ENCODE measurements at places on chromosomes 6 and 20.
A peak's percentile ranks its signal among the peaks of the same experiment; 100 is the strongest.

GRCh38 chr6:84771125-84771755, 6.8 kb upstream of the TBX18 start:
- no peak for DNase-seq

DNA sequence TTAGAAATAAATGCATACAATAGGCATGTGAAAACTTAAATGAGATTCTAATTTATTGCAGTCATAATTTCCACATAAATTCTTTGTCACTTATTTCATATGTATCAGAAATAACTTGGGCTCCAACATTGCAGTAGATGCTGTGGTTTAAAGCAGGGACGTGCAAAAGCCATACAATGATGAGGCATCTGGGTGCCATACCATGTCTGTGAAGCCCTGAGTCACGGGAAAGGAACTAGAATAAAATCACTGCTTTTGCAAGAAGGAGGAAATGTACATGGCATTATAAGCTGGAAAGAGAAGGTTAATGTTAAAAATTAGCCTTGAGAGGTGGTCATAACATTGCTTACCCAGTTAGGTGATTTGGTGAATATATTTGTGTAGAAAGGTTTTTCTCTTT, 180.4 kb downstream of the SASH1 start:
- no peak for DNase-seq

- DNase-seq: no peak
Measured at GRCh38 chr6:54632984-54633565, 213.5 kb upstream of the FAM83B start.

DNA sequence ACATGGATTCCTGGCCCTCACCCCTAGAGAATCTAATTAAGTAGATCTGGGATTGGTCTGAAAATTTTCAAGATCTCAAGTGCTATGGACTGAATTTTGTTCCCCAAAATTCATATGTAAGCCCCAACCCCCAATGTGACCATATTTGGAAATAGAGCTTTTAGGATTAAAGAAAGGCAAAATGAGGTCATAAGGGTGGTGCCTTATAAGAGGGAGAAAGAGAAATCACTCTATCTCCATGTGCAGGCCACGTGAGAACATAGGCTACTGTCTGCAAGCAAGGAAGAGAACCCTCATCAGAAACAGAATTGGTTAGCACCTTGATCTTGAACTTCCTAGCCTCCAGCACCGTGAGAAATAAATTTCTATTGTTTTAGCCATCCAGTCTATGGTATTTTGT, 8.5 kb upstream of the DSE start:
- DNase-seq: no peak

DNA sequence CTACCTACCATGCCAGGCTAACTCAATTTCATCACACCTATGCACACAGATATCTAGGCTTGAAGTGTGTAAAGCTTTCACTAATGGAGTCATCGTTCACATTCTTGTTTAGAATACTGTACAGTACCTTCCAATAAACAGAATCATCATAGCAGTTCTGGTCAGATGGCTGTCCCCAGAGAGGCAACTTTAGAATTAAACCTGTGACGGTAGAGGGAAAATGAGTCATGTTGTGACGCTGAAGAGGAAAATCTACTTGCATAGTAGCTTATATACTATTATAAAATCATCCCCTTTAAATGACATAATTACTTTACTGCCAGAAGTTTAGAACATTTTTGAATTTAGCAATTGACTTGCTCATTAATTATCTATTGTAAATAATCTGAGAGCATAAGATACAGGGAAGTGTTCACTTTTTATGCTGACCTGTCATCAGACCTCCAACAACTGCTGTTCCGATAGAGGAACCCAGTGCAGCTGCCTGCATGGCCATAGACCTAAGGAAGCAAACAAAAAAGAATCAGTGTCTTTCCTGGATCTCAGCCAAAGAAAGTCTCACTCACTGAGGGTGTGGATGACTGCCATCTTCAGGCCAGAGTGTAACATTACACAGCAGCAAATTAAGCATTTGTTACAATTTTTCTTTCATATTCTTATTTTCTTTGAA, 29.8 kb downstream of the RHAG start:
- no peak for DNase-seq

GRCh38 chr6:51753635-51754034, 333.8 kb downstream of the PKHD1 start:
- DNase-seq: no peak

DNA sequence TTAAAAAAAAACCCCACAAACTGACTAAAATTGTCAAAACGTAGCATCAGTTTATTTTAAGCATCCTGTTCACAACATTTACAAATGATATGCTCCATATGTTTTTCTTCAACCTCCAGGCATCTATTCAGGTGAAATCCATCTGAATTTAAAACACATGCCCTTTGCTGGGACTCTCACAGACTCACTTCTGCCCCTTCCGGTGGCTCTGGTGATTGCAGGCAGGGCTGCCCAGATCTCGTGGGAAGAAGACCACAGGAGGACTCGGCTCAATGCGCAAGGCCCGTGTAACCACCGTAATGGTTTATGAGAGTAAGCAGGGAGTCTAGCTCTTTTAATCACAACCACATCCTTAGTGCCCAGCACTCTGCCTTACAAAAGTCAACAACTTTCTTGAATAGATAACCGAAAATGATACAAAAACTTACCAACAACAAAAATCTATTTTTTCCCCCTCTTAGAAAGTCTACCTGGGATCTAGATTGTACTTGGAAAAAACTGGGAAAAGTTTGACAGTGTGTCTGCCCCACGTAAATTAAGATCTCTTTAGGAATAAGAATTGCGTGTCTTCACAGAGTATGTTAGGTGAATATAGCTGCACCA, 139.1 kb downstream of the KIF16B start:
- no peak for DNase-seq

DNA sequence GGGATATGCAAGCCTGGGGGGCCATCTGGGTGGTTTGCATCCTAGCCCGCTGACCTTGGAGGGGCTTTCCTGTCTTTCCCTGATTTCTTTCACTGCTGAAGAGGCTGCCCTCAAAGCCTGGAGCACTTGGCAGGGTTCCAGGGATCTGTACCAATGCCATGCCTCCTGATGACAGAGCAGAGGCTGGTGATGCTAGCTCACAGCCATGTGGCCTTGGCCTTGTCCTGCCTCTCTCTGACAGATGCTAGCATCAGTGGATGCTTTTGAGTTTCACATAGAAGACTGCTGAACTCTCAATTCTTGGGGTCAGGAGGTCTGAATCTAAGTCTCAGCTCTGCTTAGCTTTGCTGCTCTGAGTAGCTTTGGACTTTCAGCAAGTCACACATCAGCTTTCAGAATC, 21.9 kb upstream of the RREB1 start:
- DNase-seq: no peak

- no peak for DNase-seq
Measured at GRCh38 chr6:143363299-143363698, 87.2 kb downstream of the ADAT2 start.

DNA sequence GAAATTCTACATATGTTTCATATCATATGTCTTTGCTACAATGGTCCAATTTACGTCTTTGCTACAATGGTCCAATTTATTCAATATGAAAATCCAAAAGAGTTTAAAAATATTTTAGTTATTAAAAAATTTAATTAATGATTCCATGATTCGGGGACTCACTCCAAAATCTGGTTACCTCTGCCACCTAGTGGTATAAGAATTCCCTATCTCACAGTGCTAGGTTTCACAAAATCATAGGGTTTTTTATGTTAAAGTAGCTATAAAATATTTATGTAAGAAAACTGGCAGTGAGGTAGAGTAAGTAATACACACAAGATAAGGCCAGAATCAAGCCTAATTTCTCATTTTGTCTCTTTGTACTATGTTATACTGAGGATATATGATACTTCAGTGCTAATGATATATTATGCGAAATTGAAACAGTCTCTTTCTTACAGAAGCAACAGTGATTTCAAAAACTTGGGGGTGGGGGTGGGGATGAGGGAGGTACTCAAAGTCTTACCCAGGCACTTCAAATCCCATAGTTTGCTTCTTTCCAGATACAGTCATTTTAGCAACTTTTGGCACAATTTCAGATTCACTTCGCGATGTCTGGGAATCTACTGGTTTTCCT, 52.3 kb downstream of the HBS1L start:
- no peak for DNase-seq

DNA sequence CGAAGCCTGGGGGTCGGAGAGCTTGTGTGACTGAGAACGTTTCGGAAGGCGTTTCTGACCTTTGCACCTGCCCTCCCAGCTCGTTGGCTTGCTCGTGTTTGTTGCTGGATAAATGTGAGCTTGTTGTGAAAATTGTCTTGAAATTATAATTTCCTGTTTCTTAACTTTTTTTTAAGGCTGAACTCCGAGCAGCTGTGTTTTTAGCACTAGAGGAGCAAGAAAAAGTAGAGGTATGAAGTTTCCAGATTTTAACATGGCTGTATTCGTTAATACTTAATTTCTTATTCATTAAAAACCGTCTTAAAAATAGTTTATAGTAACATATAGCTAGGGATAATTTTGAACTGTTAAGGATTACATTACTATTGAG, 672 bp downstream of the CEP43 start:
- no peak for DNase-seq

DNA sequence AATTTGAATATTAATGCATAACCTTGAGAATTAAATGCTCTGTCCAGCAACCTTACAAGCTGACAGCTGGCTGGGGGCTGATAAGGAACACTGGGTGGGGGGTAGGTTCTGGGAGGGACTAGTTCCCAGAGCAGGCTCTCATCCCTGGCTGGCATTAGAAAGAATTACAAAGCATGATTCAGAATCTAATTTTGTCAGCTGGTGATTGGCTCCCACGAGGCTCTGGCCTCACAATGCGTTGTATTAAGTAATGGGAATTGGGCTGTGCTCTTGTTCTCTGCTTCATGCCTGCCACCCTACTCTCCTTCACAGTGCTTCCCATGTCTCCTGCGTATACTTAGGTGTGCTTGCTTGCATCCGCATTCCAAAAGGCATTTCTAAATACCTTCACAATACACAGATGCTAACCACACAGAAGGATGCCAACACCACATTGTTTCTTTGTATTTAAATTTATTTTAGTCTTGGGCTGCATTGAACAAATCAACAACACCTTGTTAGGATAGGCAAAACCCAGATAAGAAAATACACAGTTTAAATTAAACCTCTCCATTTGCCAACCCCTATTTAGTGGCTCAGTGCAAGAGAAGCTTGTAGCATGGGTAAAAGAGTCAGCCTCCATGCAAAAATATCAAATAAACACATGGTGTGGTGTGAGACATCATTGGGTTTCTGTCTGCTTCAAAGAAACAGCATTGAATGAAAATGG, 434.5 kb upstream of the JAG1 start:
- no peak for DNase-seq

- DNase-seq: no peak
Measured at GRCh38 chr6:100565439-100566104, 100.9 kb upstream of the SIM1 start.

DNA sequence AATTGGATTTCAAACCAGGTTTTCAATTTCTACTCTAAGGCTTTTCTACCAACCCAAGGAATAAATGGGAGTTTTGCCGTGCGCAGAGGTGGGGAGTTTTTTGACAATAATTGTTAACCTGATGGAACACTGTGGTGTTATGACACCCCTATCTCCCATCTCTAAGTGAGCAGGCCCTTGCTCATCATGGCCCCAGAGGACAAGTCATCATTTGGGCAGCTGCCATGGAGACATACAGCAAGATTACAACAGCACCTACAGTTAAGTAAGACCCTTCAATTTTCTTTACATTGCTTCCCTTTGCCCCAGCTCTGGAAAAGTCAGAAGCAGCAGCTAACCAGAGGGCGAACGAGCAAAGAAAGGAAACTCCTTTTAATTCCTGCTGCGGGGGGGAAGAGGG, 54.3 kb downstream of the ADGRF5 start:
- no peak for DNase-seq

DNA sequence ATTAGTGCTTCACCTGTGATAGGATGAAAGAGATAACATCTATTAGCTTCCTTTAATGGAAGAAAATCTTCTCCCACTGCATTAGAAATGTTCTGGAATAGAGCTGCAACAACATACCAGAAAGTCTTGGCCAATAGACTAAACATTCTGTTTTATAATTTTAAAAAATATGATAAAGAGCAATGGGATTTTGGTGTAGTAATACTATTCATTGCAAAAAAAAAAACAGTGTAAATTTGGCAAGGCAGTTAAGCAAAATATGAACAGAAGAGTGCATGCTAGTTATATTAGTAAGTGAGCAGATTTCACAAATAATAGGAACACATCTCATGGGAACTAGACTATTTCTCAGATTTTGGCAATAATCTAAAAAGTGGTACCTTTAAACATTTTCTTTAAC, 43.3 kb downstream of the SOX4 start:
- no peak for DNase-seq

DNA sequence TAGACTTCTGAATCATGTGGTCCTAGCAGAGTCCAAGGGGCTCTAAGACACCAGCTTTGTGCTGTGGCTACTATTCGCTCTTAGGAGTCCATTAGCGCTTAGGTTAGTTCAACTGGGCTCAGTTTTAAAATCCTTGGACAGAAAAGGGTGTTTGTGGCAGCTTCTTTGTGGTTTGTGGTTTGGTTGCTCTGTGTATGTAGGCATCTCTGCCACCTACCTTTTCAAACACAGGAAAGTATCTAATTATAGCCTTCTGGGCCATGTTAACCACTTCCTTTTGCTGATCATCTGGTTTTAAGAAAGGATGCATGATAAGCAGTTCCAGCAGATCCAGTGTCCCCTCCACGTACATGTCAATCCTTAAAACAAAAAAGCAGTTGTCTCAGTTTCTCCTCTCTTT, 10.8 kb downstream of the GSTA4 start:
- DNase-seq: no peak

GRCh38 chr6:46022106-46022948, 6.7 kb upstream of the CLIC5 start:
- no peak for DNase-seq

DNA sequence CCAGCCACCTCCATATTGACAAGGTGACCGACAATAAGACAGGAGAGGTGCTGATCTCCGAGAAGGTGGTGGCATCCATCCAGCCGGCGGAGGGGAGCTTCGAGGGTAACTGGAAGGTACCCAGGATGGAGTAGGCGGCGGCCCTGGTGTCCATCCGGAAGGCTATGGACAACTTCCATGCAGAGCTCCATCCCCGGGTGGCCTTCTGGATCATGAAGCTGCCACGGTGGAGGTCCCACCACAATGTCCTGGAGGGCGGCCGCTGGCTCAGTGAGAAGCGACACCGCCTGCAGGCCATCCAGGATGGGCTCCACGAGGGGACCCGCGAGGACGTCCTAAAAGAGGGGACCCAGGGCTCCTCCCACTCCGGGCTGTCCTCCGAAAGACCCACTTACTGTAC, 17.0 kb downstream of the DEFB115 start:
- no peak for DNase-seq

- no peak for DNase-seq
Measured at GRCh38 chr20:20446001-20446400, 78.1 kb downstream of the INSM1 start.

GRCh38 chr6:113875470-113875869, 18.3 kb downstream of the MARCKS start:
- no peak for DNase-seq

- peak; percentile 31 for DNase-seq
Measured at GRCh38 chr6:129709769-129710449, at the start of gene ARHGAP18. Gene ARHGAP18 (minus strand): TSS chr6:129710177. CDS start chr6:129710136, 41 bp downstream.

Data from nucleus accumbens (tissue), 56 donors.